ENCODE measurements at places on chromosomes 13 and 19.

GRCh38 chr13:23673354-23673753, 103.1 kb downstream of the TNFRSF19 start:
- no peak for DNase-seq

GRCh38 chr13:53121919-53122318, 93.3 kb downstream of the OLFM4 start:
- no peak for DNase-seq

GRCh38 chr13:77298426-77298825, 28.5 kb downstream of the MYCBP2 start:
- DNase-seq: no peak

GRCh38 chr13:85640727-85641126, 158.5 kb downstream of the SLITRK6 start:
- no peak for DNase-seq

GRCh38 chr13:34003656-34004055, 185.7 kb downstream of the RFC3 start:
- DNase-seq: no peak

DNA sequence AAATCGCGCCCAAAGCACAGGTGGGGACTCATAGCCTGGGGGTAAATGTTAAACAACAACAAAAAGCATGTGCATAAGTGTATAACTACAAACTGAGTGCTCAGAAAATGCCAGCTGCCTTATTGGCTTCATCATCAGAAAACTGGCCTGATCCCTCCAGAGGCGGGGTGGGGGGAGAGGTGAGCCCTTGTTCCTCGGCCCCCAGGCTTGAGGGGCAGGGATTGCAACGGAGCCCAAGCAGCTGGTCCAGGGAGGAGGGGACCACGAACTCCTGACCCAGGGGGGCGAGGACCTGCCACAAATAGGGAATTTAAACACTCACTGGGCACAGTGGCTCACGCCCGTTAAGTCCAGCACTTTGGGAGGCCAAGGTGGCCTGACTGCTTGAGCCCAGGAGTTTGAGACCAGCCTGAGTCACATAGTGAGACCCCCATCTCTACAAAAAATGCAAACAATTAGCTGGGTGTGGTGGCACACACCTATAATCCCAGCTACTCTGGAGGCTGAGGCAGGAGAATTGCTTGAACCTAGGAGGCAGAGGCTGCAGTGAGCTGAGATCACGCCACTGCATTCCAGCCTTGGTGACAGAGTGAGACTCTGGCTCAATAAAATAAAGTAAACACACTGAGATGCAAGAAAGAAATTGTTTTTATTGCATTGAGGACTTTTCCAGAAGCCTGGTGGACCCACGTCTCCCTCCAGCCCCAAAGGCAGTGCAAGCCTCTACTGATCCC, 8.7 kb downstream of the SIRT6 start:
- DNase-seq: no peak

- no peak for DNase-seq
These were observed 10.4 kb downstream of the ATP4B start for GRCh38 chr13:113647351-113648215.

- DNase-seq: no peak
These were observed 528.0 kb downstream of the DACH1 start for GRCh38 chr13:71339005-71339404.

- DNase-seq: no peak
These were observed 328.2 kb downstream of the GPC5 start for GRCh38 chr13:91726671-91727070.

GRCh38 chr19:1105873-1106840, 2.4 kb downstream of the GPX4 start:
- no peak for DNase-seq

DNA sequence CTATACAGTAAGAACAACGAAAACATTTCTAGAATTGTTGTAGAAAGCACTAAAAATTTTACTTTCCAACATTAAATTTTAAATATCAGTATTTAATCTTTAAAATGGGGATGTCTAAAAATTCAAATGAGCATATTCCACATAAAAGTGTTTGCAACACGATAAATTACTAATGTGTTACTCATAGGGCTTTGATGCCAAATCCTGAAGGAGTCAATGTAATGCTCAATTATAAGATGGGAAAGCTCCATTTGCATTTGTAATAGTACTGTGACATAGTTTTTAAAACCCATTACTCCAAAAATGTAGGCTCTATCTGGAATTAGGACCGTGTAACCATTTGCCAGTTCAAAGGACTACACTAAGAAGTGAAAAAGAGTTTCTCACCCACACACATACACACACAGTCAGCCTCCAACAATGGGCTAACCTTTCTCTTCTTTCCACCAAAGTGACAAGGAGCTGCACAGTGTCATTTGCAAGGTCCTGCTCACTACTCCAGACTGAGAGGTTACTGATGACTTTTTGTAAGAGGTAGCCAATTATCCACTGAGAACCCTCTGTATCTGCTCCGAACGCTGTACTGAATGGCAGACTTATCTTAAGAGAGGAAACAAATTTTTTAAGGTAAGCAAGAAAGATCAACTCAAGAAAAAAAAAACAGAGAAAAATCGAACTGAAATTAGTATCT, 26.1 kb upstream of the EEF1AKMT1 start:
- DNase-seq: no peak

GRCh38 chr19:2721570-2722540, 683 bp upstream of the DIRAS1 start:
- DNase-seq: no peak

DNA sequence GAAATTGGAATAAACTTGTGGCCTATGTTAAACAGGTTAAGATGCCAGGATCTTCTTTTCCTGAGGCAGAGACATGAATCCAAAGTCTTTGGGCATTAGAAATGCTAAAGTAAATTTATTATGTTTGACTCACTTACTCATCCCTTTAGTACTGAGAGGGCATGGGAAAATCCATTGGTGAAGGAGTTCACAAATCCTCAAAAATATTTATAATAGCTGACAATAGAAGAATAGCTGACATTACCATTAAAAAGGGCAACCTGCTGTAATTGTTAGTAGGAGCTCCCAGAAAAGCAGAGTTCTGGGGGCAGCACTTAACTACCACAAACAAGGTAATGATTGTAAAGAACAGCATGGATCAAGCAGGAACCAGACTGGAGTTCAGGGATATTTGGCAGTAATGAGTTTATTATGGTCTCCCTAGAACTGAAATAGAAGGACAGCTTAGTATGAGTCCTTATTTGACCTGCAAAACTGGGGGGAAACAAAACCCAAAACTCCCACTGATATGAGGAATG, 285.8 kb upstream of the KLHL1 start:
- DNase-seq: no peak

DNA sequence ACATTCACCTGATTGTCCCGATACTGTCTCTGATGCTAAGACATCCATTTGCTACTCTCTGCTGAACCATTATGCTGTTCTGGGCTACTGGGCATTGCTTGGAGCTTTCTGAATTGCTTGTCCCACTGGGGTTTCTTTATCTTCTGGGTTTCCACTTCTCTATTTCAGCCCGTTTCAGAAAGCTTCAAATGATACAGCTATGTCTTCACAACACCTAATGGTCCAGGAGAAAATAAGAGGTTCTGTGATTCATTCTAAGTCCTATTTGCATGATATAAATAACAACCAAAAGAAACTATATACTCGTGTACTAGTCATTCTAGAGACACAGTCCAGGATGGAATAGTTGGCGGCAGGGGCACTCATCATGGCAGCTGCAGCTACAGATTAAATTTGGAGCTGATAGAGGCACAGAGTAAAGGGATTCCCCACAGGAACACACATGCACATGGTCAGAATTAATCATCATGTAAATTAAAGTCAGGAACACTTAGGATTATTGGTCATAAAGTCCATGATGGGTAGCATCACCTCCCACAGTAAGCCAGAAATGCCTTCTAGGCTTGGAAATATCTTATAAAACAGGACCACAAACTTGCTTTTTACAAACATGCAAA, 33.3 kb upstream of the SCEL start:
- no peak for DNase-seq

- no peak for DNase-seq
These were observed 10.3 kb downstream of the CEACAM8 start for GRCh38 chr19:42584466-42584865.

GRCh38 chr13:24505256-24505655, 7.3 kb downstream of the PARP4 start:
- no peak for DNase-seq

DNA sequence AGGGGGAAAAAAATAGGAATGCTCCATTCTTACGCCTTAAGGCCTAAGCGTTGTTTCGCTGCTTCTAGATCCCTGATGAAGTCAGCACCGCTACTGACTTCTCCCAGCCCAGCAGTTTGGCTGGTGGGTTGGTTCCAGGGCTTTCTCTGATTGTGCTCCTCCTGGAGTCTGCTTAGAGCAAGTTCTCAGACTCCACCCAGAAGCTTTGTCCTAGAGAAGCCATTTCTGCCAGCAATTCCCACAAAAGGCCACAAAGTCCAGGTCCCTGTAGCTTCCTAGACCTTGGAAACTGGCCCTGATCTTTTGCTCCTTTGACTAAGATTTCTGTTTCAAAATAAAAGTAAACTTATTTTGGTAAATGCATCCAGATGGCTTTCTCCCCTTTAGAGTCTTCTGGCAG, 65.4 kb downstream of the KCTD12 start:
- no peak for DNase-seq

- no peak for DNase-seq
These were observed 15.3 kb upstream of the ATP12A start for GRCh38 chr13:24664726-24665409.

GRCh38 chr13:38566519-38566918, 120.4 kb upstream of the FREM2 start:
- no peak for DNase-seq

DNA sequence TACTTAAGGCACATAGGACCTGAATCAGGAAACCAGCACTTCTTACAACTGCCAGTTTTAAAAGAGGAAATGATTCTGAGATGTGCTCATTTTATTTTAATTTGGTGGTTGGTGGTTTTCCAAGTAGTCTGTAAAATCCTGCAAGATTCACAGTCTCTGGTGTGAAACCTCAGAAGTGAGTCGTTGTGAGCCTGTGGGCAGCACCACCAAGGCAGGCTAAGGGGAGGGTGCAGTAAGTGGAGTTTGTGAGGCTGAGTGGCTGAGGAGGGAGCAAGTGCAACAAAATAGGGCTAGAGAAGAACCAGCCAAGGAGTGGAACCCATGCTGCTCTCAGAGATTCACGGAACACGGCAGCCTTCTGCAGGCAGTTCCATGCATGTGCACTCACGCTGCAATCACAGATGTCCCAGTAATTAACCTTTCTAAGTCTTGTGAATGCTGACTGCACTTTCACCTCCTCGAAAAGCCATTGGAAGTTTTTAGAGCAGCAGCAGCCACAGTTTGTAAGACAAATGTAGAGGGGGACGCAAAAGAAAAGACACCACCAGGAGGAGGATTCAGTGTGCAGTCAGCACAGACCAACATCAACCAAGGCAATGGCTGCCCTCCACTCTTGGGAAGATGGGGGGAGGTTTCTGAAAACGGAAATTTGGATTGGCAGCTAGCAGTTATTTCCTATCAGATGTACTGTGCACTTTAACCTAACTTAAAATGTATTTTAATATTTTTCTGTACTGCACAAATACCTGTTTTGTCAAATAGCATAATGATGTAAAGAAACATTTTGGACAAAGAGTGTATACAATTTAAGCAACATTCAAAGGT, 44.9 kb downstream of the ESD start:
- DNase-seq: peak; percentile 53

- DNase-seq: no peak
These were observed 230.7 kb downstream of the NALCN start for GRCh38 chr13:101185606-101186005.
